Neuronal stem cell (in vitro differentiated cells): ENCODE measurements at places on chromosomes 1 and 21.

DNA sequence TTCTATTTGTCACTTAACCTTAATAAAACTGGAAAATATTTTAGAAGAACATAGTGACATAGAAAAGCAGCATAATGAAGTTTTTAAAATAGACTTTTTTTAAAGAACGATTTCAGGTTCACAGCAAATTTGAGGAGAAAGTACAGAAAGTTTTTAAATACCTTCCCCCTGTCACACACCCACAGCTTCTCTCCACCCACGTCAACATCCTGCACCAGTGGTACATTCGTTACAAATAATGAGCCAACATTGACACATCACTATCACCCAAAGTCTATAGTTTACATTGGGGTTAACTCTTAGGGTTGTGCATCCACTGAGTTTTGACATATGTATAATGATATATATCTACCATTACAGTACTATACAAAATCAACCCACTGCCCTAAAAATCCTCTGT is 3.0 kb upstream of the SLC35F3 start:
- no peak for DNase-seq

- no peak for DNase-seq
Observed at GRCh38 chr1:200938955-200939354, 44.3 kb downstream of the INAVA start.

DNA sequence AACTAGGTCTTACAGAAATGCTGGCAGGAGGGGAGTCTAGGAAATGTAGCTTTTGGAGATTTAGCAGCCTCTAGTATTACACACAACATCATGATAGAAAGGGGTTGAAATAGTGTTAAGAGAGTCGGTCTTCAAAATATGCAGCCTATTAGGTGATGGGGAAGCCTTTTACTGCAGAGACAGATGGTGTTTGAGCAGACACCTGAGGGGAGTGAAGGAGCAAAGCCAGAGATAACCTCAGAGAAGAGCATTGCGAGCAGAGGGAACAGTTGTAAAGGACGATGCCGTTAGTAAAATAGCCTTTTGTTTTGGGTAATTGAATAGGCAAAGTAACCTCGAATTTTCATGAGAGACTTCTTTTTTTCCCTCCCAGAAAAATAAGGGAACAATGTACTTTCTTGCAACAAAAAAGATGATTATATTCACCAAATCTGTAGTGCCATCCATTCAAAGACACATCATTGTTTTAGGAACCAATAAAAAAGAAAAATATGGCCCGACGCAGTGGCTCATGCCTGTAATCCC is 66.3 kb upstream of the KIF1B start:
- DNase-seq, result no peak

DNA sequence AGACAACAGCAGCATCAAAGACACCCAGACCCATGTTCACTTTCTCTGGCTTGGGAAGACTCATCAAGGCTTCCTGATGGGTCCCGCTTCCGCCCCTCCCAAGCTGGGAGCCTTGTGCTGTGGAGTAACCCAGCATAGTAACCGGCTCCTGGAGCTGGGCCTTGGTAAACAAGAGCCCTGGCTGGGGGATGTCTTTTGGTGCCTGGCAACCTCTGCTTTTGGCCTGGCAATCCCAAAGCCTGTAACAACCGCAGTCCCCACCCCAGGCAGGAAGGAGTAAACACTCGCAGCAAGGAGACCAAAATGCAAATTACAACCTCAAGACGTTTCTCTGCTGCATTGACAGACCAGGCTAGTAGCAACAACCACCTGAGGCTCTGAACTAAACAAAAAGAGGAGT is 16.9 kb upstream of the THRAP3 start:
- DNase-seq, result no peak

- no peak for DNase-seq
Observed at GRCh38 chr1:1435106-1435903, at the start of gene VWA1. Gene VWA1, plus strand, starts transcription at chr1:1435690. Its CDS starts 59 bp downstream, at chr1:1435749.

- no peak for DNase-seq
Observed at GRCh38 chr1:156104065-156104810, 10.3 kb upstream of the LMNA start.

- no peak for DNase-seq
Observed at GRCh38 chr1:59361766-59362165, 64.9 kb downstream of the FGGY start.

DNA sequence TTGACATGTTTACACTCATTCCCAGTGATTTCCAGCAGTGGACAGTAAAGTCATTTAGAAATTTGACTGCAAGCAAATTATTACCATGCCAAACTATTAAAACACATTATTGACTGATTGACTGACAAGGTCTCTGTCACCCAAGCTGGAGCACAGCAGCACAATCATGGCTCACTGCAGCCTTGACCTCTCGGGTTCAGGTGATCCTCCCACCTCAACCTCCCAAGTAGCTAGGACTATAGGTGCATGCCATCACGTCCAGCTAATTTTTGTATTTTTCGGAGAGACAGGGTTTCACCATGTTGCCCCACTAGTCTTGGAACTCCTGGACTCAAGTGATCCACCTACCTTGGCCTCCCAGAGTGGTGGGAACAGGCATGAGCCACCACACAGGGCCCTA is 24.2 kb downstream of the PTP4A2 start:
- no peak for DNase-seq

DNA sequence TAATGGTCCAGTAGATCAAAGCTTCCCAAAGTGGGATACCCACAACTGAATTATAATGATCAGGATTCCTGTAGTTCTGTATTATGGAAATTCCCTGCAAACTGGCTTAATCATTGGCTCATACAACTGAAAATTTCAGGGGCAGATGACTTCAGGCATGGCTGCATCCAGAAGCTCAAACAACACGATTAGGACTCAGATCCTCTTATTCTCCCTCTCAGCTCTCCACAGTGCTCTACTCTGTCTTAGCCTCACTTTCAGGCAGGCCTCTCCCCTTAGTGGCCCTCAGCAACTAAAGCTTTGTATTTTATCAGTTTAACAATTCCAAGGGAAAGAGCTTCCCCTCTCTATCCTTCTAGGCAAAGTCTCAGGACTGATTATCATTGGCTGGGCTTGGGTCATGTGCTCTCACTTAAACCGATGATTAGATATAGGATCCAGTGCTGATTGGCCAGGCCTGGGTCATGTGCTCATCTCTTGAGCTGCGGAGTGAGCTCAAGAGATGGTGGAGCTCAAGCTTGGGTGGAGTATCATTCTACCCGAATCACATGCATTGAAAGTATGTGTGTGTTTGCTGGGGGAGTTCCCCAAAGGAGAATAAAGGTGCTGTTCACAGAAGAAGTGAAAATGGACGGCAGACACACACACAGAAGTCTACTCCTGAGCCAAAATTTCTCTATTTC is 57.9 kb upstream of the RUNX3 start:
- DNase-seq, result no peak

GRCh38 chr1:167484726-167485502 is 33.4 kb downstream of the CD247 start:
- DNase-seq, result no peak

DNA sequence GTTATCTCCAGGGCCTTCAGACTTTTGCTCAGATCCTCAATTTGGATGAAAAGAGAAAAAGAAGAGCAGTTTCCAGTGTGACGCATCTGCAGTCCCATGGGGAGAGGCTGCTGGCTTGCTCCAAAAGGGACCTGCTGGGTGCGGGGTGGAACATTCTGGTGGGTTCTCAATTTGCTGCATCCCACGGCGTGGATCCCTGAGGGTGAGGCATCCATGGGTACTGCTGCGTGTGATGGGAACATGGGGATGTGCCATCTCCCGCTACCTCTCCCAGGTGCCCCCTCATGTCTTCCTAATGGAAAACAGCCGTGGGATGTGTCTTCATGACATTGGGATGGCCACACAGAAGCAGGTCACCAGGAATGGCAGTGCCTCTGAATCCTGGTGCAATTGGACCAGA is 221.3 kb upstream of the AJAP1 start:
- DNase-seq, result no peak

GRCh38 chr1:225763716-225764548 is 13.7 kb upstream of the SRP9 start:
- DNase-seq, result no peak

DNA sequence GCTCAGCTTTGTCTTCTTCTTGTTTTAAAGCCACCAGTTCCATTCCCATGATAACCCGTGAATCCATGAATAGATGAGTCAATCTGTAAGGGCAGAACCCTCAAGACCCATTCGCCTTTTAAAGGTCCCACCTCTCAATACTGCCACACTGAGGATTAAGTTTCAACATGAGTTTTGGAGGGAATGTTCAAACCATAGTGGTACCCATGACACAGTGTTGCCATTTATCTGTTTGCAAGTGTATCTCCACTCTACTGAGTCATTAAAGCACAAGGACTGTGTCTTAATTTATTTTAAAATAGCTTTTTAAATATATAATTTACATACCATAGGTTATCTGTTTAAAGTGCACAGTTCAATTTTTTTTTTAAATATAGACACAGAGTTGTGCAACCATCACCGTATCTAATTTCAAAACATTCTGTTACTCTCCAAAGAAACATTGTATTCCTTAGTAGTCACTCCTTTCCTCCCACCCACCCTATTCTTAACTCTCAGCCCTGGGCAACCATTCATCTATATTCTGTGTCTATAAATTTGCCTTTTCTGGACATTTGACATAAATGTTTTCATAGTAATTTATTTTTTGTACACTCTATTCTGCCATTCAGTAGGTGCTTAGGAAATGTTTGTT is 4.8 kb upstream of the IL24 start:
- no peak for DNase-seq

GRCh38 chr1:8408151-8408839 is 90.4 kb downstream of the SLC45A1 start:
- no peak for DNase-seq

DNA sequence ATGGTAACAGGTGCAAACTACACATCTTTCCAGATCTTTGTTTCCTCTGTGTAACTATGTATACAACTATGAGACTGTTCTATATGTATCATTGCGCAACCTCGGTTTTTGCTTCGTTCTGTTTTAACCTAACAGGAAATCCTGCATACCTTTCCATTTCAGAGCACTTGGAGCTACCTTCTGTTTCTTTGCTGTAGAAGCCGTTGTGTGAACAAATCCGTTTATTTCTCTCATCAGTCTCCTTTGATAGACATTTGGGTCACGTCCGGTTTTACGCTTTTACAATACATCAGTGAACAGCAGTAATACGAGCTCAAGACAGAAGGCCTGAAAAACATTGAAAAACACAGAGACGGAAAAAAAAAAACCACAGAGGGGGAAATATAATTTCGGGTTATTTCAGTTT is 10.5 kb downstream of the ATP5IF1 start:
- DNase-seq, result no peak
